ENCODE measurements at places on chromosomes 7 and 10. TPM values are rescaled to one million over a fixed set of nuclear protein-coding genes. Genes with fewer than 3 reads are reported as not detected.

GRCh38 chr7:65809259-65809981 lies 63.5 kb upstream of the VKORC1L1 start:
- no peak for DNase-seq

GRCh38 chr10:30111340-30112022 lies 52.1 kb upstream of the JCAD start:
- no peak for DNase-seq

DNA sequence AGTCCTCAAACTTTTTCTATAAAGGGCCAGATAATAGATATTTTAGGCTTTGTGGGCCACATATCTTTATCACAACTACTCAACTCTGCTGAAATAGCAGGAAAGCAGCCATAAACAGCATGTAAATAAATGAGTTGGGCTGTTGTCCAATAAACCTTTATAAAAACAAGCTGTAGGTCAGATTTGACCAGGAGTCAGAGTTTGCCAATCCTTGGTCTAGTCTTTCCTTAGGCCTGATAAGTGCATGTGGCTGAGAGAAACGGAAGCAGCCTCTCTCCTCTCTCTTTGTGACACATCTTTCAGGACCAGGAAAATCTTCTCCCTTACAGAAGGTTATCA lies 724.5 kb downstream of the GRID1 start:
- no peak for DNase-seq

DNA sequence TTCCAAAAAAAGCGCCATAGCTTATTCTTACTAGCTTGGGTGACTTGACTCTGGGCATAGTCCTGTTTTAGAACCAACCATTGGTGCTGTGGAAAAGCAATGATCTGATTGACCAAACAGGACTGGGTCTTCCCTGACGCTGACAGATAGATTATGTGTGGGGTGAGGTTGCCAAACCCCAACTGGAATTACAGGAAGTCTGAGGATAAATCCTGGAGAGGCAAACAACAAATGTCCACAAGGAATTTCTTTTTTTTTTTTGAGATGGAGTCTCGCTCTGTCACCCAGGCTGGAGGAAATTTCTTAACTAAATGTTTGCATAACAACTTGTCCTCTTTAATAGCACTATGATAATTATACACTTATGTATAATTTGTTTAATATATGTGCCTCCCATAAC lies 19.2 kb downstream of the GCC1 start:
- no peak for DNase-seq

- no peak for DNase-seq
Observed at GRCh38 chr10:2137549-2138174, 400.3 kb upstream of the ADARB2 start.

- no peak for DNase-seq
Observed at GRCh38 chr7:138116141-138116540, 39.9 kb downstream of the AKR1D1 start.

DNA sequence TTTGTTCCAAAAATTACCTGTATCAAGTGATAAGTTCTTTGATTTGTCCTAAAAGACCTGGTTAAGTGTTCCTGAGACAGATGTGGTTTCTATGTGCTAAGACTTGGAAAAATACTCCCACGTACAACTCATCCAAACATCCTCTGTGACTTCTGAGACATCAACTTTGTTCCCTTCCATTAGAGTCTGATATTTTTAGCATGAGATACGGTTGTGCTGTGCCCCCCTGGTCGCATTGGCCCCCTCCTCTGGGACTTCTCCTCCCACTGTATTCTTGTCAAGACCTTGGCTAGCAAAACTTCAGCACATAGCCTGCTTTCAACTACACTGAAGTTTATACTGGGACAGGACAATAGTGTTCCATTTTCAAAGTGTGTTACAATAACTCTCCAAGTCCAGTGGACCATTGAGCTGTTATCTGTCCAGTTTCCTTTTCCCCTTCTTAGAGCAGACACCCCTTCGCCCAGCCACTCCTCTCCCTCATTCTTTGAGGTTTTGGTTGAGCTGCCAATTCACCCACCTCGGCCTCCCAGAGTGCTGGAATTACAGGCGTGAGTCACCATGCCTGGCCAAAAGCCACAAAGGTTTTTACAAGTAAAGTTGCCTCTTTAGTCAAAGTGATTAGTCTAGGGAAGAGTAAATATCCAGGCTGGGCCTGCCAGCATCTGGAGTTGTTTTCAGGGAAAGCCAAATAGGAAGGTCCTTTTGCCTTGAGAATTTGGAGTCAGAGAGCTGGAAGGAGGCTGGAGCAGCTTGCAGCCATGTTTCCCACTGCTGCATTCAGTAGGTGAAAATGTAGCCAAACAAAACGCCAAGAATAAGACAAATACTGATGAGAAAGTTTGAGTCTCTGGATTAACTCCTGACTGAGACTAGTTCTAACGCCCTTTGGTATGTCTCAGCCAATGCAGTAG lies 17.8 kb upstream of the PDLIM1 start:
- peak; percentile 85 for DNase-seq

CPVL gene
- 10.4 TPM for total RNA-seq

GUSB gene
- total RNA-seq: 24.8 TPM

TRIM73 gene
- 1.1 TPM for total RNA-seq

PKD2L1 gene
- total RNA-seq: not detected

SKIDA1 gene
- total RNA-seq: 5.8 TPM

TMEM270 gene
- total RNA-seq: not detected

MYH16 gene
- total RNA-seq: not detected

AZGP1 gene
- total RNA-seq: 21.3 TPM

ARMC3 gene
- total RNA-seq: not detected

Data from right cardiac atrium (tissue), 5 donors.